ENCODE measurements at places on chromosomes 1 and 21. TPM values are rescaled to one million over a fixed set of nuclear protein-coding genes. Genes with fewer than 3 reads are reported as not detected.

GSTM5 gene
- not detected for polyA plus RNA-seq

ESRRG gene
- not detected for polyA plus RNA-seq

- H3K4me3 ChIP-seq = peak overlapping the region; percentile 61
- peaks cover 21% of the 10 kb centered on the region for H3K4me1 ChIP-seq
- peaks cover 29% of the 10 kb centered on the region for H3K27me3 ChIP-seq
- peak; percentile 68 for DNase-seq
Observed at GRCh38 chr1:43529206-43529731, 1.4 kb upstream of the PTPRF start.

GRCh38 chr21:42707207-42707830, 53.9 kb downstream of the PDE9A start:
- H3K27me3 ChIP-seq = no peaks in the 10 kb centered on the region
- H3K4me1 ChIP-seq = no peaks in the 10 kb centered on the region
- no peaks in the 10 kb centered on the region for H3K36me3 ChIP-seq
- DNase-seq = no peak
- H3K27ac ChIP-seq = no peak overlapping the region

DNA sequence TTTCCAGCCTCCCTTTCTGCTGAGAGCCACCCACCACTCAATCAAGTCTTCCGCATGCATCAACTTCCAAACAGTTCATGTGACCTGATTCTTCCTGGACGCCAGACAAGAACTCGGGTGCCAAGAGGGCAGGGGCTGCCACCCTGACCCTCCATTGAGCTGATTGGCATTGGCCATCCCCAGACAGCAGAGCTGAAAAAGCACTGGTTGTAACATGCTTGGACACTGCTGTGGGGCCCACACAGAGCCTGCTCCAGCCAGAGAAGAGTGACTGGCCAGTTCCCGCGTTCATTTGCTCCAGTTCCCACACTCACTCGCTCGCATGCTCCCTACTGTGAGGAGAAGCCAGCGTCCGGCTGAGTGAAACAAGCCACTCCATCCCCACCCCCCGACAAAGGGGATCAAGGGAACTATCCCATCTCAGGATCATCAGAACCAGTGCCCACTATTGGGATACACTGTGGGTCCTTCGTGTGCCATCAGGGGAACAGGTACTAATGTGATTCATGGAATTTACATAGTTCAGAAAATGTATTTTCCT, 420.3 kb downstream of the NPHP4 start:
- no peak overlapping the region for H3K27ac ChIP-seq
- no peaks in the 10 kb centered on the region for H3K36me3 ChIP-seq
- peaks cover 3% of the 10 kb centered on the region for H3K27me3 ChIP-seq
- H3K4me3 ChIP-seq = no peak overlapping the region
- no peaks in the 10 kb centered on the region for H3K4me1 ChIP-seq
